Panc1 (cell line): ENCODE measurements at places on chromosomes 1 and 21.

- H3K4me1 ChIP-seq = no peaks in the 10 kb centered on the region
- no peak overlapping the region for H3K4me3 ChIP-seq
- no peaks in the 10 kb centered on the region for H3K36me3 ChIP-seq
- no peak for DNase-seq
Observed at GRCh38 chr1:159121526-159121925, 45.0 kb upstream of the AIM2 start.

DNA sequence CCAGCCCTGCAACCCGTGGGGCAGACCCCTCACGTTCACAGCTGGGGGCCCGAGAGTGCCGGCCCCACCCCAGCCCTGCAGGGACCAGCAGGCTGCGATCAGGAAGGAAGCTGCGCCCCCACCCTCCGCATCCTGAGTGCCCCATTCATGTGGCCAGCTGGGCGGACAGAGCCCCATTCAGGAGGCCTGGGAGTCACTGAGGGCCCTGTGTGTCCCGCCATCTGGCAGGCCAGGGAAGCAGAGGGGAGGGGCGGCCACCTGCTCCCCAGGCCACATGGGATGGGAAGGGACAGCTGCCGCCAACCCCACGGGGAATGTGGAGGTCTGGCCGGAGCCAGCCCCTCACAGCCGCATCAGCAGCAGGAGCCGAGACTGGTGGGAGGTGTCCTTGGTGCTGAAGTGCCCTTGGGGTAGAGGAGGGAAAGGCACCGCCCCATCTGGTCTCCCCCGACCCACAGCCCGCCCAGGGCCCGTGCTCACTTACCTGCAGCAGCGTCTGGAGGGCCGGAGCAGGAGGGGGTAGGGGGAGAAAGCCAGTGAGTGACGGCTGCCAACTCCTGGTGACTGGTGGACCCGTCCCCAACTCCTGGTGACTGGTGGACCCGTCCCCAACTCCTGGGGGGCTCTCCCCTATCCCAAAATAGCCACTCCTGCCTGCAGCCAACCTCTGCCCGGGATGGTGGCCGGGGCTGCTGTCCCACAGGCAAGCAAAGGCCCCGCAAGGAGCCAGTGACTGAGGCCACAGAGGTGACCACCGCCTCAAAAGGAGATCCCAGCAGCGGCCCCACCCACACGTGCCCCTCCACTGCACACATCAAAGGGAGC lies 8.7 kb downstream of the ACAP3 start:
- peaks cover 5% of the 10 kb centered on the region for H3K4me1 ChIP-seq
- no peak for DNase-seq
- no peaks in the 10 kb centered on the region for H3K36me3 ChIP-seq
- H3K27ac ChIP-seq = no peak overlapping the region
- no peak overlapping the region for H3K4me3 ChIP-seq

GRCh38 chr21:38628349-38628748 lies 130.1 kb upstream of the ERG start:
- no peak for DNase-seq
- H3K4me1 ChIP-seq = no peaks in the 10 kb centered on the region
- H3K36me3 ChIP-seq = no peaks in the 10 kb centered on the region
- H3K4me3 ChIP-seq = no peak overlapping the region
- no peaks in the 10 kb centered on the region for H3K27me3 ChIP-seq

DNA sequence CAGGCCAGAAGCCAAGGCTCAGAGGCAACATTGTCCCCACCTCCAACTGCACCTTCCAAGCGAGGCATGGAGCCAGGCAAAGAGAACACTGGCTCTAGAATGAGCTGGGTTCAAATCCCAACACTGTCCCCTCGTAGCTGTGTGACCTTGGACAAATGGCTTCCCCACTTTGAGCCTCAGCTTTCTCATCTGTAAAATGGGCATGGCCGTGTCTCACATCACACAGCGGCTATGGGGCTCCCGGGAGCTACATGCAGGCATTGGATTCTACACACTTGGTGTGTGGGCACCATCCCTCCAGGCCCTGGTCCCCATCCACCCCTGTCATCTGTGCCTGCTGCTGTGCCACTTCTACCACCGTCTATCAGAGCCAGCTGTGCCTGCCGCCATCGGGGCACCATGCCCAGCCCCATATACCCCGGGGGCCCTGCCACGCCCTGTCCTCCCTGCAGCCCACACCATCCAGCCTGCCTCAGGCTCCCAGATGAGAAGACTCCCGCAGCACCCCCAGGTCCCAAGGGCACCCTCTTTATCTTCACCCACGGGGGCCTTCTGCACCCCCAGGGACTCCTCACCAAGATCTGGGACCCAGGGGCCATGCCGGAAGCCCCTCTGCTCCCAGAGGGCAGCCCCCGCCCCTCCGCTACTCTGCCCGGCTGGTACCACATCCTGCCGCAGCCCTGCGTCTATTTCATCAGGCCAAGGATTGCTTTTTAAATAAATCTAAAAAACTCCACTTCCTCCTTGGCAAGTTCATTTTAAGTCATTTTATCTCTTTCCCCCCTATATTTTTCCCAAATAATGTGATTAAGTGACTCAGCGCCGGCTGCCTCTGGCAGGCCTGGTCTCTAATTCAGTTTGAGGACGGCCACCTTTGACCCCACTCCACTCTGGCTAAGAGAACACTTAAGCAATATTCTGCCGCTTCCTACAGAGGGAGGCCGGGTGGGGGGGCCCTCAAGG lies 107.8 kb upstream of the TARDBP start:
- no peak for DNase-seq
- peaks cover 17% of the 10 kb centered on the region for H3K4me1 ChIP-seq
- H3K27me3 ChIP-seq = no peaks in the 10 kb centered on the region
- no peak overlapping the region for H3K27ac ChIP-seq
